ENCODE measurements at places on chromosomes 13 and 19. TPM values are rescaled to one million over a fixed set of nuclear protein-coding genes. Genes with fewer than 3 reads are reported as not detected.

The KL gene
- 0.28 TPM for total RNA-seq

- H3K27me3 ChIP-seq = no peaks in the 10 kb centered on the region
- H3K4me3 ChIP-seq = no peak overlapping the region
- H3K27ac ChIP-seq = no peak overlapping the region
- DNase-seq = no peak
Measured at GRCh38 chr13:99335603-99336002, 28.4 kb upstream of the GPR183 start.

GRCh38 chr19:34487651-34488051 lies 6.1 kb downstream of the WTIP start:
- no peak for DNase-seq
- no peaks in the 10 kb centered on the region for H3K36me3 ChIP-seq
- H3K4me3 ChIP-seq = no peak overlapping the region
- H3K27ac ChIP-seq = no peak overlapping the region
- no peaks in the 10 kb centered on the region for H3K4me1 ChIP-seq

The RFPL4A gene
- not detected for total RNA-seq

- DNase-seq = no peak
- H3K36me3 ChIP-seq = no peaks in the 10 kb centered on the region
- H3K4me1 ChIP-seq = no peaks in the 10 kb centered on the region
- H3K4me3 ChIP-seq = no peak overlapping the region
- H3K27me3 ChIP-seq = no peaks in the 10 kb centered on the region
- no peak overlapping the region for H3K27ac ChIP-seq
Measured at GRCh38 chr19:31220540-31220939, 128.7 kb downstream of the TSHZ3 start.
